Epithelial cell of proximal tubule (primary cell): ENCODE measurements at places on chromosomes 5 and 9.

DNA sequence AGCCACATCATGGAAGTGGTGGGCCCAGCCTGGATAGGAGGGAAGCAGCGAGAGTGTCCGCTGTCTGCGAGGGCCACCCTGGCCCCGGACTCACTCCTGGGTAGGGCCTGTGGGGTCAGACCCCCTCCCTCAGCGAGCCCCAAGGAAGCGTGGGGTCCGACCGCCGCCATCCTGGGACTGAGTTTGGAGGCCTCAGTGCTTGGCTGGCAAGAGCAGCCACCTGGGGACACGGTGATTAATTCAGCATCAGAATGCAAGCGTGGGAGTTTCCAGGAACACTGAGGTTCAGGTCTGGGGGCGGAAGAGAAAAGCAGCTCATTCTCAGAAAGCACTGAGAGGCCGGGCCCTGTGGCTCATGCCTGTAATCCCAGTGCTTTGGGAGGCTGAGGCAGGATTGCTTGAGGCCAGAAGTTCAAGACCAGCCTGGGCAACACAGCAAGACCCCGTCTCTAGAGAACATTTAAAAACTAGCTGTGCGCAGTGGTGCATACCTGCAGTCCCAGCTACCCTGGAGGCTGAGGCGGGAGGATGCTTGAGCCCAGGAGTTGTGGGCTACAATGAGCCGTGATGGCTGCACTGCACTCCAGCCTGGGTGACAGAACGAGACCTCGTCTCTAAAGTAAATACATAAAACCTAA lies 18.3 kb upstream of the CAMSAP1 start:
- DNase-seq: no peak

- no peak for DNase-seq
Observed at GRCh38 chr5:83538786-83539462, 67.4 kb downstream of the VCAN start.

GRCh38 chr5:132019337-132019736 lies 7.9 kb upstream of the ACSL6 start:
- no peak for DNase-seq

DNA sequence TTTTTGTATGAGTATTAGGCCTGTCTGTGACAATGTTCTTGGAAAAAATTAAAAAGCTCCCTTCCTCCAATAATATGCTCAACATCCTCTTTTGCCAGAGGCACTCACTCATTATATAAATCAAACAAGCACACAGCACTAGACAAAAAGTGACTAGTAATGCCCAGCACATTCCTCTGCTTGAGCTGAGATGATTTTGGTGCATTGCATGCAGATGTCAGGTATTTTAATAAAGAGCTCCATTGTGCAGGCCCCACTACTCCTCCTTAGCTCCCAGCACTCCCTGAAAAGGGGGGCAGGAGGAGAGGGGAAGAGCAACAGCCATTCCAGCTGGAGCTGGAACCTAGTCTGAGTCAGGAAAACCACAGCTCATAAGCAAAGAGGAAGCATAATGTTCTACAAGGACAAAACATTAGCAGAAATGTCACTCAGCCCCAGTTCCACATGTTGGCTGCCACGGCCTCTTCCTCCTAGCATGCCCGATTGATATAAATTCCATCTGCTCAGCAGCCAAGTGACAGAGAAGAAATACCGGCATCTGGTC lies 348.5 kb downstream of the BNC2 start:
- no peak for DNase-seq

- no peak for DNase-seq
Observed at GRCh38 chr5:135392256-135392655, 6.8 kb downstream of the MACROH2A1 start.

DNA sequence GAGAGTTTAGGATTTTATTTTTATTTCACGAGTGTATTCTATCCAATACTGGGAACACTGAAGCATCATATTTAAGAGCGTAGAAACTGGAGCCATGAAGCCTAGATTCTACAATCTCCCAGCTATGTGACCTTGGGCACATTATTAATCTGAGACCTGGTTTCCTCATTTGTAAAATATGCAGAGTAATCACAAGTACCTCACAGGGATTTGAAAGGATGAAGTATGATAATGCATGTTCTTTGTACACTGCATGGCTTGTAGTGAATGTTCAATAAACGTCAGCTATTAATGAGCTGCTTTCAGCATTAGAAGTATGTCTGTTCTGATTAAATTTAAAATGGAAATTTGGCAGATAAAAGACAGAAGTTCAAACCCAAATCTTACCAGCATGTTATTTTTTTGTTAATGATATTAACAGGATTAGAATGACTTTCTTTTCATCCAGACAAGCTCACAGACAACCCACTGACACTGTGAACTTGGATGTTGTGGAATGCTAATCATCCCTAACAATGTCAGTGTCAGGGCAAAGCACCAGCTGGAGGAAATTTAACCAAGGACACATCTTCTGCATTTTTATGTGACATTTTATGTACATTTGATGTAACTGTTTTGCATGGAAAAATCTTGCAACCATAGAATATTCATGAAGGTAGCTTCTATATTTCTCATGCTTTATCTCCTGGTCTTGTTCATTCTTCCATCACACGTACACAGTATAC lies 27.1 kb upstream of the CTXN3 start:
- DNase-seq: no peak

DNA sequence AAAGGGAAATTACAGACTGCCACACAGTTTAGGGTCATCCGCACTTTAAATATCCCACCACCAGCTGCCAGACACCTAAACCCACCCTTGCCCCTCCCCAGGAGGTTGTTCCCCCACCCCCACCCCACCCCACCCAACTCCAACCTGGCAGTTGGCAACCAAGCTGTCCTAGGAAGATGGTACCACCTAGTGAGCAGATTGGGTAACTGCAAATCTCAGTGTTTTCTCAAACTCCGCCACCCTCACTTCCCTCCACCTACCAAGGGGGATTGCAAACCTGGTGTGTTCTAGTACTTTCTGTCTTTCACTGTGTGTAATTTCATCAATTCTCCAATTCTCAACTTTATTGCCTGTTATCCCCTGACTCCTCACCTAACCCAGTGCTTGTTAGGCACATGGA lies 323.8 kb upstream of the IRX2 start:
- DNase-seq: no peak

GRCh38 chr9:98365227-98365669 lies 109.8 kb upstream of the TBC1D2 start:
- no peak for DNase-seq

- no peak for DNase-seq
Observed at GRCh38 chr5:176517053-176517661, 20.0 kb downstream of the RNF44 start.

DNA sequence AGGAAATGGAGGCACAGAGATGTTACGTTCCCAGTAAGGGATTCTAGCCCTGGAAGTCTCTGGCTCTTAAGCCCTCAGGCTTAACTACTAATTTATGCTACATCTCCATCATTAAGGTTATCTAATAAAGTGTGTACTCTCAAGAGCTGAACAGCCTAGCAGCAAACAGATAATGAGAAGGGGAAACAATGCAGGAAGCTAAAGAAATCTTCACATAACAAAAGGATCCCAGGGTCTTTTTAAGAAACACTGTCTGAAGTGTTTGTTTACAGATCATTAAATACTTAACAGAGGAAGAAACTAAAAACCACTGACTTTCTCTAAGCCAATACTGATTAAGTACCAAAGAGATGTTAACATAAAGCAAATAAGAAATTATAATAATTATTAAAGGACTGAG lies 129.0 kb downstream of the PAPPA start:
- DNase-seq: no peak

- no peak for DNase-seq
Observed at GRCh38 chr5:124025306-124025845, 513.4 kb downstream of the CSNK1G3 start.
